ENCODE measurements at places on chromosomes 11 and 22.

GRCh38 chr22:44525941-44526778, 28.1 kb upstream of the RTL6 start:
- DNase-seq = no peak

DNA sequence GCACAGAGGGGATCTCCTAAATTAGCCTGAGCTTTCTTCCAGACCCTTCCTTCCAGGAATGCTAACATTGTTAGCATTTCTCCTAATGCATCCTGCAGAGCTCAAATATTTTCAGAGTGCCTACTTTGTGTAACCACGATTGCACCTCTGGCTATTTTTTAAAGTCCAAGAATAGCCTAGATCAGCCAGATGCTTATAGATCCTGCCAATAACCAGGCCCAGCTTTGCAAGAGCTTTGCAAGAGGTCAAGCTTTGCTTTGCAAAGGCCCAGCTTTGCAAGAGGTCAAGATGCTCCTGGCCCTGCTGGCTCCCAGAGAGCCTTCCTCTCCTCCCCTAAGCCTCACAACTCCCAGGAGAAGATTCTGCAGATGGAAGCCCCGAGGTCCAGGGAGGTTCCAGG, 491.9 kb downstream of the MN1 start:
- no peak for DNase-seq

GRCh38 chr11:17280494-17281127, 4.1 kb downstream of the NUCB2 start:
- DNase-seq = no peak

GRCh38 chr11:104817973-104818372, 80.3 kb downstream of the CASP12 start:
- DNase-seq = peak; percentile 10

- no peak for DNase-seq
These were observed 2.4 kb upstream of the ZBTB16 start for GRCh38 chr11:114057147-114057546.

GRCh38 chr11:8361664-8362210, 98.1 kb upstream of the LMO1 start:
- DNase-seq = no peak

DNA sequence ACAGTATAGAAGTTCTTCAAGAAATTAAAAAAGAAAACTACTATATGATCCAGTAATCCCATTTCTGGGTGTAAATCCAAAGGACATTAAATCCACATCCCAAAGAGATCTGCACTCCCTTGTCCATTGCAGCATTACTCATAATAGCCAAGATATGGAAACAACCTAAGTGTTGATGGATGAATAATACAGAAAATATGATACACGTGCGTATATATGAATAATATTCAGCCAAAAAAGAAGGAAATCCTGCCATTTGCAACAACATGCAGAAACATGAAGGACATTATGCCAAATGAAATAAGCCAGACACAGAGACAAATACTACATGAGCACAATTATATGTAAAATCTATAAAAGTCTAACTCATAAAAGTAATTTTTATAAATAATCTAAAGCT, 306.3 kb upstream of the ANO3 start:
- DNase-seq = peak; percentile 47

- no peak for DNase-seq
These were observed 111.7 kb downstream of the ADAMTS15 start for GRCh38 chr11:130560000-130560780.

GRCh38 chr11:77075425-77075905, 8.7 kb downstream of the CAPN5 start:
- DNase-seq = no peak
